Activated CD8-positive, alpha-beta memory T cell treated with anti-CD3 and anti-CD28 coated beads, Interleukin-2, amount 50 U/mL, for 4 hours (primary cell): ENCODE measurements at places on chromosomes 3 and 15.

- DNase-seq = no peak
These were observed 296.5 kb upstream of the AZI2 start for GRCh38 chr3:28645149-28645548.

- no peak for DNase-seq
These were observed 830 bp downstream of the MAP2K5 start for GRCh38 chr15:67543348-67543718.

DNA sequence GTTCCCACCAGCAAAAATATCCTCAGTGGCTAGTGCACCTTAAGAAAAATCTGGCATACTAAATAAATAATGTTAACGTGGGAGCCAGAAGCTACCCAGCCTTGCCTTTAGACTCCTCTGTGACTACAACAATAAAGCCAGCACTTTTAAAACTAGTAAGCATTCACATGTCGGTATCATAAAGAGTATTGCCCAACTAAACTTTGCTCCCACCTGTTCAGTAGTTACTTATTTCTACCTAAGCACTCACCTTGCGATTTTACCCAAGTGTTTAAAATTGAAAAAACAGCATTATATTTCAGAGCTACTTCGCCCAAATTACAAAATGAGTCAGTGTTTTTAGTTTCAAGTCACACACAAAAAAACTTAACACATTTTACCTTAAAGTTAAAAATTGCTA lies 12.8 kb downstream of the ALDH1L1 start:
- DNase-seq = no peak

- DNase-seq = no peak
These were observed 1.1 kb upstream of the PLD1 start for GRCh38 chr3:171811295-171811912.

- DNase-seq = no peak
These were observed 46.7 kb downstream of the ARNT2 start for GRCh38 chr15:80450811-80451321.

DNA sequence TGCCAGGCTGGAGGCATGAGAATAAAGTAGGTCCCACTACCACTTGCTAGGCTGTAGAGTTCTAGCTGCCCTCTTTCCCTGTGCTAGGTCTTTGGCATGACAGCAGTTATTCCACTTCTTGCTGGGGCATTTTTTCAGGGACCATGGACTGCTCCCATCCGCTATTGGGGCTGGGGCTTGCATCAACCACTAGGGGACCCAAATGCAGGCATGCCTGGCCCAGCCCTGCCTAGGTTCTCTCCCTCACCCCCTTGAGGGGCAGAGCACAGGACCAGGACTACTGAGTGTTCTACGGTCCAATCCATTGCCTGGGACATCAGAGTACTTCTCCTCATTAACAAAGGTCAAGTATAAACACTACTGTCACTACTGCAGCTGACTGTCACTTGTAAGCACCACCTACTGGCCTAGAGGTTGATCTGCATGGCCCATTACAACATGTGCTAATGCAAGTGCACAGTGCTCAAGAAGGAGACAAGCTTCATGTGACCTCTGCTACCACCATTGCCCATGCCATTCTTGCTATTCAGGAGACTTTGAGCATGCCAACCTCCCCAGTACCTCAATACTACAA lies 270.5 kb downstream of the MBNL1 start:
- no peak for DNase-seq
